ENCODE measurements at places on chromosomes 11 and 22.

DNA sequence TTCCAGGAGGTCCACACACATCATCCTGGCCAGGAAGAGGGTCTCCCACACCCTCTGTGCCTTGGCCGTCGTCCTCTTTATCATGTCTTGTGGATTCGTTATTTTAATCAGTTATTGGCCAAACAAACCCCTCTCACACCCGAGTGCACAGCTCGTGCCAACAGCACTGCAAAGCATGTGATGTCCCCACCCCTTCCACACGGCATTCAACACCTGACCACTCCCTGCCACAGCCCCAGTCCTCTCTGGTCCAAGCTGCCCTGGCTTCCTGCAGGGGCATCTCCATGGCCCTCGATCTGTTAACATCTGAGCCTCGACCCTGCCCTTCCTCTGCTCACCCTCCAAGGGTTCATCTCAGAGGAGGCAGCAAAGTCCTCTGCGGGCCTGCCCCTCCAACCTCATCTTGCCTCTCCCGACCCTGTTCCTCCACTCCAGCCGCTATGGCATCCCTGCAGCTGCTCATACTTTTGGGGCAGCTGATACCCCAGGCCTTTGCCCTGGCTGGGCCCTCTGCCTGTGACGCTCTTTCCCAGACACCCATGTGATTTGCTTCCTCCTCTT lies 14.0 kb downstream of the MYEOV start:
- no peak for DNase-seq

DNA sequence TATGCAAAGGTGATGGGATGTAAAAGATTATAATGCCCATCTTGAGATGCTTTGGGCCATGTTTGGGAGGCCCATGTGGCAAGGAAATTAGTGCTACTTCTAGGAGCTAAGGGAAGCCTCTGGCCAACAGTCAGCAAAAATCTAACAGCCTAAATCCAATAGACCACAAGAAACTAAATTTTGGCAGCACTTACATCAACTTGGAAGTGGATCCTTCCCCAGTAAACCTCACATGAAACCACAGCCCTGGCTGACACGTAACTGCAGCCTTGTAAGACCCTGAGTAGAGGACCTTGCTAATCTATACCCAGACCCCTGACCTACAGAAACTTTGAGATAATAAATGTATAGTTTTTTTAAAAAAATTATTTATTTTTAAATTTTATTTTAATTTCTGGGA lies 13.1 kb upstream of the GRK3 start:
- no peak for DNase-seq

DNA sequence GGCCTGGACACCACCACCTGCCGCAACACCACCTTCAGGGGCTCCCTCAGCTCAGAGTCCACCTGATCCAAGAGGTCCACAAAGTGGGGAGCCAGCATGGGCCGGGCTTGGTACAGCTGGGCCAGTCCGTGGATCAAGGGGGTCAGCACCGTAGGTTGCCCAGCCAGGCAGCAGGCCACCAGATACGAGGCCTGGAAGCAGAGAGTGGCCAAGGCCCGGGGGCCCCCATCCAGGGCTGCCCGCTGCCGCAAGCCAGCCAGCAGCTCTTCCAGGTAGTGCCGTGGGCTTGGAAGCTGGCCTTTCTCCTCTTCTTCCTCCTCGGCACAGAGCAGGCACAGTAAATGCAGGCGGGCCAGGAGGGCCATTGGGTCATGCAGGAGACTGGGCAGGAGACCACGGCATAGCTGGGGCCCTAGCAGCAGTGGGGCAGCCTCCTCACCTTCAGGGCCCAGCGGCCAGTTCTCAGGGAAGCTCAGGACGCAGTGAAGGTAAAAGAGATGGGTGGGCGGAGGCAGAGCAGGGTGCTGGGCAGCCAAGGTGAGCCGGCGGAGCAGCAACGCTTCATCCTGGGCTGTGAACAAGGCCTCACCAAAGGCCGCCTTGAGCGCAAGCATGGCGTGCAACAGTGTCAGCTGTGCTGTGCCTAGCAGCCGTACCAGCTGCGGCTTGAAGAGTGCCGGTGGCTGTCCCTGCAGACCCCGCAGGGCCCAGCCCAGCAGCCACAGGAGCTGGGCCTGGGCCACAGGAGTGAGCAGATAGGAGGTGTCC lies 1.7 kb downstream of the AP5B1 start:
- no peak for DNase-seq

DNA sequence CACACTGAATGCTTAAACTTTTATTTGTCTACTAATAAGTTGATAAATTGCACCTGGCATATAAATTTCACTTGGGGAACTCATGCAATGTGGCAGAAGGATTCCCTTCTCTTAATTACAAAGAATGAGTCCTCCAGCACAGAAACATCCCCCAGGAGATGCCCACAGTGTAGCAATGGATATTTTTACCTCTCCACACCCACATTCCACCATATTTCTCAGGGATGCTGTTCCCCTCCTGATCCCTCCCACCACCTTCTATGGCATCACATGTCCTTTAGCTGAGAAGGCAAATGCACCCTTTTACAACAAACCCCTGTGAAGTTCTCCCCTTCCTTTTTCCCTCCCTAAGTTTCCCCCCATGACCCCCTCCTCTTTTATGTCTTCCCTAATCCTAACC lies 56.1 kb upstream of the UBASH3B start:
- DNase-seq = no peak

GRCh38 chr11:116364348-116364747 lies 408.4 kb downstream of the BUD13 start:
- DNase-seq = no peak

- DNase-seq = no peak
Observed at GRCh38 chr22:27895600-27895999, 23.5 kb downstream of the PITPNB start.

DNA sequence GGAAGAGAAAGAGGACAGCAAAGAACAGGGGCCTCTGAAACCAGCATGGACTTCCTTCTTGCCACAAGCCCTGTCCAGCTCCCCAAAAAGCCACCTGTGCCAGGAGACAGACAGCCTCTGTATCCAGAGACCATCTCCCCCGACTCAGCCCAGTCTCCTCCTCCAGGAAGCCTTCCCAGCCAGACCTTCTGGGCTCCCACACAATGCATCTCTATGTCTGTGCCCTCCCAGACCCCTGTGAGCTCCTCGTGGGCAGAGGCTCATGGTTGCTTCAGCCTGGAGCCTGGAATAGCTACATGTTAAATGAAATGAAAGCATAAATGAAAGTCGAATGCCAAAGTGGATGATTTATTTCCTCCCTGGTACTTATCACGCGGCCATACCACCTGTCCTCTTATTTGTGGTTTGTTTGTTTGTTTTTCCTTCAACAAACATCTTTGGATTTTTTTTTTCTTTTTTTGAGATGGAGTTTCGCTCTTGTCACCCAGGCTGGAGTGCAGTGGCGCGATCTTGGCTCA lies 7.3 kb upstream of the ARAP1 start:
- no peak for DNase-seq

DNA sequence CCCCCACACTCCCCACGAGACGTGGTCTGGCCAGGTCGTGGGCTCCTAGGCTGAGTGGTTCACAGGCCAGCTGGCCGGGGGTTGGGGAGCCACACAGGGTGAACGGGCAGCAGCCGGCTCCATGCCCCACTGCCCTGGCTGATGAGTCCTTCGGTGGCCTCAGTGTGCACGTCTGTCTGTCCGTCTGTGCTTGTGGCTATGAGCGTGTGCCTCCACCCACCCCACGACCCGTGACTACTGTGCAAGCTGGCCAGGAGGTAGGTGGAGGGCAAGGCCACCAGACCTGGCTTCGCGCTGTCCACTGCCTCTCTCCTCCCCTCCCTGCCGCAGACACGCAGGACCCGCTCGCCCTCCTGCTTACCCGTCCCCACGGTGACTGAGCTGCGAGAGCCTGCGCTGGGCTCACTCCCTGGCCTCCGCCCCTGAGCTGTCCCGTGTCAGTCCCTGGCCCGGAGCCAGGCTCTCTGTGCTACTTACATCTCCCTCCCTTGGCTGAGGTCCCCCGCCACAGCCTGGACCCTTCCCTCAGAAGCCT lies 14.1 kb downstream of the CSDC2 start:
- DNase-seq = no peak

DNA sequence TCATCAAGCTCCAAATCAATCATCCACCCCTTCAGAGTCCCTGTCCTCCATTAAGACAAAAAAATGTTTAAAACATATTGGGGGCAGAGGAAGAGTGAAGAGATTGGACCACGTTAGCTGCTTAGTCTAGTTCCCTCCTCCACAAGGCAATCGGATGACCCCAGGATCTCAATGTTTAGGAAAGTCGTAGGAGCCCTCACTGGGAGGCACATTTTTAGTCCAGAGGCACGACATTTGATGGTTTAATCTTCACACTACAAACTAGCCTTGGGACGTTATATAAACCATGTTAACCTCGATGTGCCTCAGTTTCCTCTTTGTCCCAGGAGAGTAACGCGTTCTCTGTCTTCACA lies 588 bp upstream of the FAT3 start:
- DNase-seq = no peak

- no peak for DNase-seq
Observed at GRCh38 chr22:37982938-37983859, 1.2 kb downstream of the SOX10 start.

GRCh38 chr11:123129920-123130319 lies 65.1 kb downstream of the CLMP start:
- DNase-seq = no peak

- no peak for DNase-seq
Observed at GRCh38 chr11:70109006-70109405, 30.9 kb downstream of the ANO1 start.

DNA sequence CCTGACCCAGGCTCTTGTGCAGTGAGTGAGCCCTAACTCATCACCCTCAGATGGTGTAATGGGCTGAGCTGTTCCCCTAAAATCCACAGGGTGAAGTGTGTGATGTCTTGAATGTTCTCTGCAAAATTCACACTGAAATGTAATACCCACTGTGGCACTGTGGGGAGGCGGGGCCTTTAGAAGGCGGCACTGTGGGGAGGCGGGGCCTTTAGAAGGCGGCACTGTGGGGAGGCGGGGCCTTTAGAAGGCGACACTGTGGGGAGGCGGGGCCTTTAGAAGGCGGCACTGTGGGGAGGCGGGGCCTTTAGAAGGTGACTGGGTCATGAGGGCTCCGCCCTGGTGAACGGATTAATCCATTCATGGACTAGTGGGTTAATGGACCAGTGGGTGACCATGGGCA lies 33.0 kb downstream of the CHID1 start:
- no peak for DNase-seq

DNA sequence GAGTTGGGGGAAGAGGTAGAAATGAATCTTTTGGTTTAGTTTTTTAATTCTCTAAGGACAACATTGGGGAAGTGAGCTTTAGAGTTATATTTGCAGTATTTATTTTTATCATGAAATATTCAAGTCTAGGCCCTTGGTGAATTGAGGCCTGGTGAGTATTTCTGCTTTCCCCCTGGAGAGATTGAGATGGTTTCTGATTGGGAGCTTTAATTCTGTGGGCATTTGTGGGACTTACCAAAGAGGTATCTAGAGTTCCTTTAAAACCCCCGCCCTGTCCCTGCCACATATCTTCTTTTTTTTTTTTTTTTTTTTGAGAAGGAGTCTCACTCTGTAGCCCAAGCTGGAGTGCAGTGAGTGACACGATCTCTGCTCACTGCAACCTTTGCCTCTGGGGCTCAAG lies 9.6 kb downstream of the ACO2 start:
- no peak for DNase-seq

- no peak for DNase-seq
Observed at GRCh38 chr22:41846268-41846987, 13.5 kb downstream of the SREBF2 start.

DNA sequence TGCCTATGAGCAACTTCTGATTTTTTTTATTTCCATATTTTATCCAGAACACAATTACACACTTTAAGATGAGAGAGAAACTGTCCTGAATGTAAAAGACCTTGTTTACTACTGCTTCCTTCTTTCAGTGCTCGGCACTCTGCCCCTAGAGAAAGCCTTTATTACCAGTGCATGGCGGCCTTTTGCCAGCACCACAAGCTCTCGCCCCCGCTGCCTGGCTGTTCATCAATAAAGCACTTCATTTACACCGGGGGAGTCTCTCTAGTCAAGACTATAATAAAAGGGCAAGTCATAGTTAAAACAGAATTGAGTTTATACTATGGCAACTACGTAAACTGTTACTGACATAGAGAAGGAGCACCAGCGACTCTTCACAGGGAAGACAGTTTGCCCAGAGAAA lies 259.5 kb downstream of the CADM1 start:
- no peak for DNase-seq

- no peak for DNase-seq
Observed at GRCh38 chr11:121483805-121484480, 31.2 kb upstream of the SORL1-AS1 start.

GRCh38 chr11:32288276-32288675 lies 147.1 kb downstream of the WT1 start:
- no peak for DNase-seq

DNA sequence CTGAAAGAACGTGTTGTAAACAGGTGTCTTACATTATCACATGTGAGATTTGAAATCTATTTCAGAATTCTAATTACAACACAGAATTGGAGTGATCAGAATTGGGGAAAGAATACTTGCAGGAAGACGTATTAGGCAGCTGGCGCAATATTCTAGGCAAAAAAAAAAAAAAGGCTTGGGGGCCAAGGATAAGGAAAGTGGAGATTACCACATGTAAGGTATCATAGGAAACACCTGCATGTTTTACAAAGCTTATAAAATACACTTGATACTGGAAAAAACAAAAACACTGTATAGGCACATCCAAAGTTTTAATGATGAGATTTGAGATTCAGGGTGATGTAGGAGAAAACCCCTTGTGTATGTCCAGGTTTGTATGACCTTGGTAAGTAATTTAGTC lies 245.1 kb downstream of the DDX10 start:
- DNase-seq = no peak

DNA sequence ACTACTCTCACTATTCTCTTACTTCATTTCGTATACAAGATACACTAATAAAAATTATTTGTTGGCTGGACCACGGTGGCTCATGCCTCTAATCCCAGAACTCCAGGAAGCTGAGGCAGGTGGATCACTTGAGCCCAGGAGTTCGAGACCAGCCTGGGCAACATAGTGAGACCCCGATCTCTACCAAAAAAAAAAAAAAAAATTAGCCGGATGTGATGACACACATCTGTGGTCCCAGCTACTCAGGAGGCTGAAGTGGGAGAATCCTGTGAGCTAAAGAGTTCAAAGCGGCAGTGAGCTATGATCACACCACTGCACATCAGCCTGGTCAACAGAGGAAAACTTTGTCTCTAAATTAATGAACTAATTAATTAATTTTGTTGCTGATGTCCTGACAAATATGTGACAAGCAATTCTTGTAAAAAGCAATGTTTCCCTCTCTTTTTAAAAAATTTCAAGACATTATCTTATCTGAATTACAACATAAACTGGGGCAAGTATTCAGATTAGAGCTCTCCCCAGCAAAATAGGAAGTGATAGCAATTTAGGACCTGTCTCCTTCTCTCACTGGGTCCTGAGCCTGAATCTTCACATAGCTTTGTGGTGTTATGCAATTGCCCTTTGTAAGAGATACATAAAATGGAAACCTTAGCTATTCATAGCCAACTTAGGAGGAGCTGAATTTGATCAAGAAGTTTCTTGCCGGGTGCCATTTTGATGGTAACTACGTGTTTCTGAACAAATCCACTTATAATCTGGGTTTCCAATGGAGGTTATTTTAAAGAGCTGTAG lies 17.6 kb upstream of the TMA7B start:
- no peak for DNase-seq

- DNase-seq = no peak
Observed at GRCh38 chr11:133867456-133867855, 22.1 kb upstream of the SPATA19 start.

- DNase-seq = no peak
Observed at GRCh38 chr22:30879415-30879797, 89.2 kb downstream of the MORC2 start.
